Mesothelial cell of epicardium (in vitro differentiated cells): ENCODE measurements at places on chromosomes 4 and X.

- H3K27me3 ChIP-seq, result no peaks in the 10 kb centered on the region
- H3K4me3 ChIP-seq, result no peak overlapping the region
- no peak for DNase-seq
- H3K36me3 ChIP-seq, result no peaks in the 10 kb centered on the region
These were observed 66.4 kb upstream of the C4orf54 start for GRCh38 chr4:99724067-99724466.

- DNase-seq, result no peak
- no peak overlapping the region for H3K27ac ChIP-seq
- no peak overlapping the region for H3K4me3 ChIP-seq
- H3K4me1 ChIP-seq, result peaks cover 18% of the 10 kb centered on the region
- no peaks in the 10 kb centered on the region for H3K27me3 ChIP-seq
These were observed 3.4 kb upstream of the SEC24D start for GRCh38 chr4:118839221-118839927.

- DNase-seq, result no peak
- H3K36me3 ChIP-seq, result no peaks in the 10 kb centered on the region
- H3K4me3 ChIP-seq, result no peak overlapping the region
- peak overlapping the region; percentile 76 for H3K27ac ChIP-seq
These were observed 220.4 kb downstream of the SPRY1 start for GRCh38 chr4:123616951-123617461.

- peaks cover 15% of the 10 kb centered on the region for H3K27me3 ChIP-seq
- no peak for DNase-seq
- H3K36me3 ChIP-seq, result no peaks in the 10 kb centered on the region
- no peak overlapping the region for H3K4me3 ChIP-seq
- no peak overlapping the region for H3K27ac ChIP-seq
- no peaks in the 10 kb centered on the region for H3K4me1 ChIP-seq
These were observed 84.5 kb downstream of the CT47B1 start for GRCh38 chrX:120791013-120791643.

DNA sequence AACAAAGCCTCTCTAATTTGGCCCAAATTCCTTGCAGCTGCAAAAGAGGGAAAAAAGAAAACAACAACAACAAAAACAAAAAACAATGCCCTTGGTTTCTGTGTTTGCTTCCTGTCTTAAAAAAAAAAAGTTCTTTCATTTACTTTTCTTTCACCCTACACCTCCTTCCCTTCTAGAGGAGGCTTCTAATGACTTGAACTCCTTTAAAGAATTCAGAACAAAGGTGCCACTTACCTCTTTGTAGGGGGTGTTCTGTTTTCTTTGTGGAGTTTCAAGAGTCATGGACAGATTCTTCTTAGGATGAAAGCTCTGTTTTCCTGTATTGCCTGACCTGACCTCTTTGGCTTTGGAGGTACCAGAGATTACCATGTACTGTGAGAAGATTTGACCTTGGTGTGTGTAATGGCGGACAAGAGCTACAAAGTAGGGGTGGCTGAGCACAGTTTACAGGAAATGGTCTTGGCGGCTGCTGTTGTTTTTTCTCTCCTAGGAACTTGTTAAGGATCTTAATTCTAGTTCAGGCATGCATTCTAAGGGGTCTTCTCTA, 72.4 kb upstream of the S100G start:
- H3K27me3 ChIP-seq, result no peaks in the 10 kb centered on the region
- H3K36me3 ChIP-seq, result peaks cover 12% of the 10 kb centered on the region
- no peak overlapping the region for H3K27ac ChIP-seq
- no peak for DNase-seq
- no peak overlapping the region for H3K4me3 ChIP-seq

DNA sequence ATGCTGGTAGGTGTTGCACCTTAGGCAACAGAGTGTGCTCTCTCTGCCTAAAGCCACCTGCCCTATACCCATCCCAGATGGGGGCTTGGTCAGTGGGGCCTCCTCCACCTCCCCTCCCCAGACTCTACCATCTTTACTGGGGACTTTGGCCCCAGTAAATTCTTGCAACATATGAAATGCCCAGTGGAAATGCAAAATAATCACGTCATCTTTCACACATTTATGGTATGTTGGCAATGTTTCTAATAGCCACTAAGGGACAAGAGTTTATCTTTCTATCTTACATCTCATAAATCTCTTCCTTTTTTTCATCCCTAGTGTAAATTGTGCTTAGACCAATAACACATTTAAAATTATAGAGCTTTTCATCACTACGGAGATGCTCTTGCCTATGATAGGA, 103.0 kb upstream of the MAML3 start:
- H3K4me1 ChIP-seq, result peaks cover 40% of the 10 kb centered on the region
- H3K27me3 ChIP-seq, result peaks cover 3% of the 10 kb centered on the region
- DNase-seq, result no peak

GRCh38 chrX:66544181-66544580, 94.7 kb downstream of the EDA2R start:
- no peaks in the 10 kb centered on the region for H3K27me3 ChIP-seq
- no peak for DNase-seq
- H3K4me1 ChIP-seq, result no peaks in the 10 kb centered on the region
- H3K36me3 ChIP-seq, result no peaks in the 10 kb centered on the region
- H3K4me3 ChIP-seq, result no peak overlapping the region

GRCh38 chr4:7214359-7214758, 22.0 kb downstream of the SORCS2 start:
- H3K4me1 ChIP-seq, result peaks cover 6% of the 10 kb centered on the region
- no peak overlapping the region for H3K4me3 ChIP-seq
- DNase-seq, result no peak
- no peak overlapping the region for H3K27ac ChIP-seq
- peaks cover 3% of the 10 kb centered on the region for H3K36me3 ChIP-seq
- peaks cover 2% of the 10 kb centered on the region for H3K27me3 ChIP-seq
